ENCODE measurements at places on chromosomes 1 and 21.

DNA sequence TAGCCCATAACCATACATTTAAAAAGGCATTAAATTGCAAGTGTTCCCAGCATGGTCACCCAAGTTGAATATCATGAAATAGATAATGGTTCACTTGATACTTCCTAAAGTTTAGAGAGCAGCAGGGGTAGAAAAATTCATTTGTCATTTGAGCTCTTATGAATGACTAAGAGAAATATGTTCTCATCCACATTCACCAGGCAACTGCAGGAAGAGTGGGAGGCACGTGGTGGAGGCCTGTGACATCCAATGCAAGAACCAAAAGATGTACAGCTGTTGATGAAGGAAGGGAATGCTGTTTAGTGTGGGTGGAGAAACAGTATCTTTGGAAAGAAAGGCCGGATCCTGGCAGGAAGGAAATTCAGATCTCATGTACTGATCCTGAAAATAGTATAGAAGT, 473.1 kb downstream of the ADGRL2 start:
- DNase-seq: no peak

DNA sequence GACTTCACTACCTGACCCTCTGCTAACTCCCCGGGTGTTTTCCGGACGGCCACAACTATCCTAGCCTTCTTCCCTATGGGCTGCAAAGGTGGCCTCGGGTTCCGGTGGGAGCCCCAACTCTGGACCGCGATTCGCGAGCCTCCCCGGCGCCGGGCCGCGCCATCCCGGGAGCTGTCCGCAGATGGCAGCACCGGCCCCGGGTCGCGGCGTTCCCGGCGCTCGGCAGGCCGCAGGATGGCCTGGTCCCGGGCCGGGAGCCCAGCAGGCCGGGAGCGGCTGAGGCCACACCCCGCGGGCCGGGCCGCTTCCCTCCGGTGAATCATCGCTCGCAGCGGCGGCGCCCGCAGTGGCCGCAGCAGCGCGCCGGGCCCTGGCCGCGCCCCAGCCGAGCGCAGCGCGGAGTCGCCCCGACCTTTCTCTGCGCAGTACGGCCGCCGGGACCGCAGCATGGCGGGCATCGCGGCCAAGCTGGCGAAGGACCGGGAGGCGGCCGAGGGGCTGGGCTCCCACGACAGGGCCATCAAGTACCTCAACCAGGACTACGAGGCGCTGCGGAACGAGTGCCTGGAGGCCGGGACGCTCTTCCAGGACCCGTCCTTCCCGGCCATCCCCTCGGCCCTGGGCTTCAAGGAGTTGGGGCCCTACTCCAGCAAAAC, at the start of gene CAPN2:
Gene CAPN2, plus strand, starts transcription at position 346 of the 656 bp plus-strand sequence. Its CDS starts 102 bp downstream, at position 448.
- peak; percentile 58 for DNase-seq

DNA sequence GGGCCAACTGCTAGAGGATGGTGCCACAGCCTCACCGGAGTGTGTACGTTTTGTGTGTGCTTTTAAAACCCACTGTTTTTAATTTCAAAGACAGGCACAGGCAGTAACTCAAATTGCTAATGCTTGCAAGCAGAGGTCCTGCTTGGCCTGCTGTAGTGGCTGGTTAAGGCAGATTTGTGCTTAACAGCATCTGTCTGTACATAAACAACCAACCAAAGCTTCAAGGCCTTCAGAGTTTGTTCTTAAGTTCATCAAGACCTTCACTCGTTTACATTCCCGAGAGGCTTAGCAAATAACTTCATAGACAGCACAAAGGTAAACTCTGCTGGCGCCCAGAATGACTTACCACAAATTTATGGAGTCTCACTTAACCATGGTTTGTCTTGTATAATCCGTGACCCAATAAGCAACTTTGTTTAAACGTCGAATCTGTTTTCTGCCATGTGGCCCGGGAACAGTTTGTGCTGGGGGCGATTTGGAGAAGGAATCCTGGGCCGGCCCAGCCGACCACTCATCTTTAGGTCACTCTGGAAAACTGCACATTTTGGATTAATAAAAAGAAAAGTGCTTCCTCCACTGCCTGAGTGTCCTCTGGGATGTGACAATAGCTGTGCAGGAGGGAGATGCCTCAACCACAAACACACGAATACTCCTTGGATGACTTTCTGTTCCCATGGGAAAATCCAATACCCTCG, 58.1 kb downstream of the CAPZB start:
- no peak for DNase-seq

DNA sequence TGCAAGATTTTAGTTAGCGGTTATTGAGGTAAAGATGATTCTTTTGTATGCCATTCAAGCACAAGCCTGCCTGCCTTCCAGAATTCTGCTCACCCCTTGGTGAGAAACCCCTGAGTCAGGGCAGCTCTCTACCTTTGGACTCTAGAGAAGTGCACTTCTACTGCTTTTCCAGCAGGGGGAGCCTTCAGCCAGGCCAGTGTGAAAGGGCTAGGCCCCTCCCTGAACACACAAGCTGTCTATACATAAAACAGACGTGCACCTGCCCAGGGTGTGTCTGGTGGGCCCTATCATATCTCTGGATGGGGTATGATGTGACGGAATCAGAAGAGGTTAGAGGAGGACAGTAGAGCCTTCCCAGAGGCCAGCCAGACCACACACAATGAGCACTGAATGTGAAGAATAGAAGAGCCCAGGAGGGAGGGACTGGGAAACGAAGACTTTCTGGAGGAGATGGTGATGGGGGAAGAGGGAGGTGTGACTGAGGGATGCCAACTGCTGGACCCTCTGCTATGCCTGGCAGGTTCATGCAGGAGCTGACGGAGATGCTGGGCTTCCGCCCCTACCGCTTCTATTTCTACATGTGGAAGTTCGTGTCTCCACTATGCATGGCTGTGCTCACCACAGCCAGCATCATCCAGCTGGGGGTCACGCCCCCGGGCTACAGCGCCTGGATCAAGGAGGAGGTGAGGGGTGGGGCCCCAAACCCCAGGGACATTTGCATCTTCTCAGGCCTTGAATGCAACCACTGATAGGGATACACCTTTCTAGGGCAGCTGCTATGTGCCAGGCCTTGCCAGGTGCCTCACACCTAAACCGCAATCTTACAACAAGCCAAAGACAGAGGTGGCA, 13.0 kb upstream of the KCNC4 start:
- DNase-seq: peak; percentile 58

- DNase-seq: no peak
Measured at GRCh38 chr1:161198897-161199431, at the start of gene ADAMTS4. Gene ADAMTS4 (minus strand): TSS chr1:161199054. CDS start chr1:161198627, 427 bp downstream.
